ENCODE measurements at places on chromosomes 3 and 15. TPM values are rescaled to one million over a fixed set of nuclear protein-coding genes. Genes with fewer than 3 reads are reported as not detected.

The SOX2 gene
- not detected for total RNA-seq

The C3orf22 gene
- not detected for total RNA-seq

The CELSR3 gene
- not detected for total RNA-seq

The SMCO1 gene
- not detected for total RNA-seq

The HIGD2B gene
- not detected for total RNA-seq

The CCR2 gene
- total RNA-seq: 7.1 TPM

The INSYN1 gene
- 0.77 TPM for total RNA-seq

The ERC2 gene
- total RNA-seq: 5.5 TPM

The BSN gene
- 0.95 TPM for total RNA-seq

The GLDN gene
- 4.9 TPM for total RNA-seq

The PTX3 gene
- total RNA-seq: not detected

The APBA2 gene
- not detected for total RNA-seq

The MOBP gene
- not detected for total RNA-seq

The DUOX2 gene
- under 0.01 TPM for total RNA-seq

The STRIT1 gene
- not detected for total RNA-seq

The MYEF2 gene
- total RNA-seq: 65.3 TPM

The FAM107A gene
- total RNA-seq: 98.3 TPM

The CELF6 gene
- 1.9 TPM for total RNA-seq

The IQCF5 gene
- total RNA-seq: not detected

The RLBP1 gene
- total RNA-seq: not detected

The TYRO3 gene
- total RNA-seq: 34.8 TPM

The GRIP2 gene
- total RNA-seq: 1.2 TPM

The PHLDB2 gene
- 56.9 TPM for total RNA-seq

The TMIE gene
- 2.1 TPM for total RNA-seq

Data from uterus (tissue), 4 donors.